ENCODE measurements at places on chromosomes 5 and 9. TPM values are rescaled to one million over a fixed set of nuclear protein-coding genes. Genes with fewer than 3 reads are reported as not detected.

GRCh38 chr5:133075572-133076536 lies 24.0 kb downstream of the HSPA4 start:
- no peak for DNase-seq

DNA sequence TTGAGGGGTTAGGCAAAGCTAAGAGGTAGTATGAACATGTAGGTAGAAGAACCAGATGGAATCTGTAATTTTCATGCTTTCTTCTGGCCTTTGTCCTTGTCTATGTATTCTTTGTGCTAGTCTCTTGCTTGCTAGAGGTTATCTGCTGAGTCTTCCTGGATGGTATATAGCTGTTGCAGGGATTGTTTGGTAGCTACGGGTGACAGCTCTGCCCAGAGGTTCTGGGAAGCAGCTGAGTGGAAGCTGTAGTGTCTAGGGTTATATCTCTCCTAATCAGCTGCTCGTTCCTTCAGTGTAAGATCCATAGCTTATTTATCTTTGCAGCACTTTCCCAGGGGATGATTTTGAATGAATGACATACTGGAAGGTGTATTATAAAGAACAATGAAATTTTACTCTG lies 100.3 kb downstream of the ATG10 start:
- DNase-seq: no peak

- peak; percentile 54 for DNase-seq
Observed at GRCh38 chr9:19231904-19232822, 1.7 kb downstream of the DENND4C start.

DNA sequence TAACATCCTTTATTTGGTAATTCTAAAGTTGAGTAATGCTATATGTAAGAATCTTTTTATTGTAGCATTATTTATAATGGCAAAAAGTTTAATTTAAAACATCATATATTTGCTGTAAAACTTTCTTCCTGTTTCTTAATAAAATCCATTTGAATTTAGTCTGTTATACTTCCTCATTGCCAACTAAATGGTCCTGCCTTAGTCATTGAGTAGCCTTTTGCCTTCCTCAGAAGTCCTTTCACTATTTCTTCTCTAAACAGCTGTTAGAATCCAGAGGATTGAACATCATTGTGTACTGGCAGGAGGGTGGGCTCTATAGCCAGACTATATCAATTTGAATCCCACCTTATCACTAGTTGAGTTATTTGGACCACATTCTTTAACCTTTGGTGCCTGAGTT lies 11.0 kb downstream of the SLC44A1 start:
- DNase-seq: no peak

DNA sequence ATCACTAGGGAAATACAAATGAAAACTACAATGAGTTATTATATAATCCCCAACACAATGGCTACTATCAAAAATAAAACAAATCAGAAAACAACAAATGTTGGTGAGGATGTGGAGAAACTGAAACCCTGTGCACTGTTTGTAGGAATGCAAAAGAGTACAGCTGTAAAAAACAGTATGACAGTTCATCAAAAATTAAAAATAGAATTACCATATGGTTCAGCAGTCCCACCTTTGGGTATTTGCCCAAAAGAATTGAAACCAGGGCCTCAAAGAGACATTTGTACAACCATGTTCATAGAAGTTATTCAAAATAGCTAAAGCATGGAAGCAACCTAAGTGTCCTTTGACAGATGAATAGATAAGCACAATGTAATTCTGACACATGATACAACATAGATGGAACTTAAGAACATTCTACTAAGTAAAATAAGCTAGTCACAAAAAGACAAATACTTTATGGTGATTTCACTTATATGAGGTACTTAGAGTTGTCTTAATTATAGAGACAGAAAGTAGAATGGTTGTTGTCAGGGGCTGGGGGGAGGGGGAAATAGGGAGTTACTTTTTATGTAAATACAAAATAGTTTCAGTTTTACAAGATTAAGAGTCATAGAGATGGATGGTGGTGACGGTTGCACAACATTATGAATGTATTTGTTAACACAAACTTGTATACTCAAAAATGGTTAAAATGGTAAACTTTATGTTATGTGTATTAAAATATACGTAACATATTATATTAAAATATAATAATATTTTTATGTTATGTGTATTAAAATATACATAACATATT lies 102.8 kb downstream of the KCTD16 start:
- no peak for DNase-seq

GRCh38 chr5:80069251-80069800 lies 34.2 kb downstream of the THBS4 start:
- no peak for DNase-seq

DNA sequence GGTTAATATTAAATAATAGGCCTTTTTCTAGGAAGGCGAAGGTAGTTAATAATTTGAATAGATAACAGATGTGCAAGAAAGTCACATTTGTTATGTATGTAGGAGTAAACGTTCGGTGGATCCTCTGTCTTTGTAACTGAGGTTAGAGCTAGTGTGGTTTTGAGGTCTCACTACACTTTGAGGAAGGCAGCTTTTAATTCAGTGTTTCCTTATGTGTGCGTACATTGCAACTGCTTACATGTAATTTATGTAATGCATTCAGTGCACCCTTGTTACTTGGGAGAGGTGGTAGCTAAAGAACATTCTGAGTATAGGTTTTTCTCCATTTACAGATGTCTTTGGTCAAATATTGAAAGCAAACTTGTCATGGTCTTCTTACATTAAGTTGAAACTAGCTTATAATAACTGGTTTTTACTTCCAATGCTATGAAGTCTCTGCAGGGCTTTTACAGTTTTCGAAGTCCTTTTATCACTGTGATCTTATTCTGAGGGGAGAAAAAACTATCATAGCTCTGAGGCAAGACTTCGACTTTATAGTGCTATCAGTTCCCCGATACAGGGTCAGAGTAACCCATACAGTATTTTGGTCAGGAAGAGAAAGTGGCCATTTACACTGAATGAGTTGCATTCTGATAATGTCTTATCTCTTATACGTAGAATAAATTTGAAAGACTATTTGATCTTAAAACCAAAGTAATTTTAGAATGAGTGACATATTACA lies 45.7 kb downstream of the TGFBR1 start:
- DNase-seq: no peak

DNA sequence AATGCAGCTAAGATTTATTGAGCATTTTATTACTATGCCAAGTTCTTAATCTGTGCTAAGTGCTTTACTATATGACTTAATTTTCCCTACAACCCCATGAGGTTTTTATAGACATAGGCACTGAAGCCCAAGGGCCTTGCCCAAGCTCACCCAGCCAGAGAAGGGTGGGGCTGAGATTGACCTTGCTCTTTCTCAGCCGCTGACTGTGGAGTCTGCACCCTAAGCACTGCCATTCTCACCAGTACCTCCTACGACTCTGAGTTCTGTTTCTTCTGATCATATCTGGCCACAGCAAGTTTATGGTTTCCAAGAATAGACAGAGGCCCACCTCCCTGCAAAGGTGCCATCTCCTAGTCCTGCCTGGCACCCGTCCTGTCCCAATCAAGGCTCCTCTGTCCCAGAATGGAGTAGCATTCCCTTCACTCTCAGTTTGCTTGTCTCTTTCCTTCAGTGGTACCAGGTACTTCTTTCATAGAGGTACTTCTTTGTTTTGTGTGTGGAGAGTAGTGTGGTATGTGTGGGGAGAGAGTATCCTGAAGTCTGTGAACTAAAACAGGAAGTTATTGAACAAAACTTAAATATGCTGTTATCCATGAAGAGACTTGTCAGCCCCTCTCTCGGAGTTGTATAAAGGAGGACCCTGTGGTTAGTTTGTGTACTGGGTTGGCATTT lies 42.6 kb downstream of the CSF1R start:
- no peak for DNase-seq

NRG2 gene
- 2.0 TPM for total RNA-seq
